ENCODE measurements at places on chromosomes 5 and 9.

DNA sequence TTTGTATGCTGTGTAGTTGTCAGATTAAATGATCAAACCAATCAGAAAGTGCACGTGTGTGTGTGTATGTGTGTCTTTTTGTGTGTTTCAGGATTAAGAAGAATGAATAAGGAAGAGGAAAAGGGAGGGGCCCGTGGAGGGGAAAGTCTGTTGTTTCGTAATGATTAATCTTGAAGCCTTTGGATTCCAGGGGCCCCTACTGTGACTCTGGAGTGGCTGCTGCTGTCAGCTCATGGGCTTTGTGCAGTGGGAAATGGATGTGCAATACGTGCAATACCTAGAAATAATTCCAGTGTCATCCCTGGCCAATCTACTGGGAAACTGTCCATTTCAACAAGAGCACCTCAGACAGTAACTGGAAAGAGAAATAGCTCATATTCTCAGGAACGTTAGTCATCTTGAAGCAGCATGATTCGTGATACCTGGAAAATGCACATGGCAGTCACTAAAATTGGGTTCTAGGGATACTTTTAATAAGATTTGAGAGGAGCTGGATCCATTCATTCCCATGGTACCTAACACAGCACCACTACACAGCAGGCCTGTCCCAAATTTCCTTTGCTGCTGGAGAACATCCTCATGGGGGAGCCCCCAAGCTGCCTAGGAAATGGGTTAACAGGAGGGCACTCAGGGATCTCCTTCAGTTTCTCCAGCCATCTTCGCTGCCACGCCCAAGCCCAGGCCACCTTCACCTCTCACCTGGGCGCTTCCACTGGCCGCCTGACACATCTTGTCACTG is 186.3 kb downstream of the NR3C1 start:
- no peak for DNase-seq

DNA sequence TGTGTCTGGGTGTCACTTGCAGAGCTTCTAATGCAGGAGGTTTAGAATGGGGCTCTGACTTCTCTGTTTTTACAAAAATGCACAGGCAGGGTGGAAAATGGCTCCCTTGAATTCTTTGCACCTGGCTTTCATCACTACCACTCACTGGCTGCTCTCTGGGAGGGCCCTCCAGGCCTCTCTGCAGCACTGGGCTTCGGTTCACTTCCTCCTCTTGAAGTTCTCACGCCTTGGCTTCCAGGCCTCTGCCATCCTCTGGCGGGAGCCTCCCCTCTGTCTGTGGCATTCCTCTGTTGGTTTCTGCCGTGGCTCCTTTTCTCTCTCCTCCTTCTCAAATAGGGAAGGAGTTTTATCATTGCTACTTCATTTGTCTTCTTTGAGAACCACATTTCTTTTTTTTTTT is 2.8 kb upstream of the PRLR start:
- no peak for DNase-seq

- no peak for DNase-seq
Observed at GRCh38 chr5:3284506-3284905, 311.1 kb upstream of the IRX1 start.

- no peak for DNase-seq
Observed at GRCh38 chr9:106146066-106146840, 451.9 kb downstream of the TMEM38B start.

DNA sequence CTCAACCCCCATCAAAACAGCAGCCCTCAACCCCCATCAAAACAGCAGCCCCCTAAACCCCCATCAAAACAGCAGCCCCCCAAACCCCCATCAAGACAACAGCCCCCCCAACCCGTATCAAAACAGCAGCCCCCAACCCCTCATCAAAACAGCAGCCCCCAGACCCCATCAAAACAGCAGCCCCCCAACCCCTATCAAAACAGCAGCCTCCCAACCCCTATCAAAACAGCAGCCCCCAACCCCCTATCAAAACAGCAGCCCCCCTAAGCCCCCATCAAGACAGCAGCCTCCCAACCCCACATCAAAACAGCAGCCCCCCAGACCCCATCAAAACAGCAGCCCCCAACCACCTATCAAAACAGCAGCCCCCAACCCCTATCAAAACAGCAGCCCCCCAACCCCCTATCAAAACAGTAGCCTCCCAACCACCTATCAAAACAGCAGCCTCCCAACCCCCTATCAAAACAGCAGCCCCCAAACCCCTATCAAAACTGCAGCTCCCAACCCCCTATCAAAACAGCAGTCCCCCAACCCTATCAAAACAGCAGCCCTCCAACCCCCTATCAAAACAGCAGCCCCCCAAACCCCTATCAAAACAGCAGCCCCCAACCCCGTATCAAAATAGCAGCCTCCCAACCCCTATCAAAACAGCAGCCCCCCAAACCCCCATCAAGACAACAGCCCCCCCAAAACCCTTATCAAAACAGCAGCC is 1.2 kb downstream of the TPPP start:
- DNase-seq = no peak
